Sigmoid colon (tissue), 7 donors: ENCODE measurements at places on chromosomes 5 and 9.
A peak's percentile ranks its signal among the peaks of the same experiment; 100 is the strongest.

- no peak for DNase-seq
- no peaks in the 10 kb centered on the region for H3K27me3 ChIP-seq
Measured at GRCh38 chr5:137933491-137933911, 44.2 kb downstream of the PKD2L2 start.

- H3K4me1 ChIP-seq: peaks cover 8% of the 10 kb centered on the region
- H3K4me3 ChIP-seq: no peak overlapping the region
- no peaks in the 10 kb centered on the region for H3K27me3 ChIP-seq
- DNase-seq: peak; percentile 70
- H3K27ac ChIP-seq: peak overlapping the region; percentile 64
- no peaks in the 10 kb centered on the region for H3K36me3 ChIP-seq
Measured at GRCh38 chr5:113246361-113246870, 188.4 kb downstream of the TSSK1B start.

DNA sequence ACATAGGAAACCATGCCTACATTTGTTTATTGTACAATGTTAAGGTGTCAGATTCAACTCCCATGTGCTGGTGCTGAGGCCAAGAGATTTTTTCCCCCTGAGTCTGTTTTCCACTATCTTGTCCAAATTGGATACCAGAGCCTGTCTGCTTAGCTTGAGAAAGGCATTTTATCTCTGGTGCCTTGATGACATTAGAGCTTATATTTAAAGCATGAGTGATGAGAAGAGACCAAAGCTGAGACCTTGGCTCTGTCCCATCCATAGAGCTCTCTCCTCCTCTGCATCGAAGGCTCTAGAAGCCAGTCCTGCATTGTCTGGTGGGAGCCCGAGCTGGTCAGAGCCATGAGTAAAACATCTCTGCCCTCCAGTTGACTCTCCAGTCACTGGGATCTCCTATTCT lies 10.4 kb upstream of the PPP2CA start:
- H3K36me3 ChIP-seq: no peaks in the 10 kb centered on the region
- DNase-seq: no peak
- H3K27me3 ChIP-seq: no peaks in the 10 kb centered on the region
- peaks cover 22% of the 10 kb centered on the region for H3K4me1 ChIP-seq
- no peak overlapping the region for H3K4me3 ChIP-seq

- H3K27ac ChIP-seq: no peak overlapping the region
- H3K27me3 ChIP-seq: no peaks in the 10 kb centered on the region
Measured at GRCh38 chr5:160635046-160635445, 213.4 kb downstream of the PTTG1 start.

DNA sequence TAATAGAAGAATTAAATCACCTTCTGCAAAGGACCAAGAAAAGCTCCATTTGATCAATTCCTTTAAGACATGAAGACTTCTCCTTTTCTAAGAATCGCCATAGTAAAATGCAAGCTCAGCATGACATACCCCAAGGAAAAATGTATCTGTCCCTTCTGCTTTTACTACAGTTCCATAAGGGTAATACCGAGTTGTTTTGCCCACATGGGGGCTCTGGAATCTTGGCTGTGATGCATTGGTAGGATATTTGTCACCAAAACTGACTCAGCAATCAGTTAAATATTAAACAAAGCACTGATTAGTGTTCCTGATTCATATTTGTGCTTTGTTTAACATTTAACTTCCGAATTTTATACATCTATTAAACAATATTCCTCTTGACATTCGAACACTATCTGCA lies 24.3 kb upstream of the KCNIP1 start:
- no peaks in the 10 kb centered on the region for H3K36me3 ChIP-seq
- no peaks in the 10 kb centered on the region for H3K27me3 ChIP-seq
- no peak overlapping the region for H3K4me3 ChIP-seq
- no peak overlapping the region for H3K27ac ChIP-seq

DNA sequence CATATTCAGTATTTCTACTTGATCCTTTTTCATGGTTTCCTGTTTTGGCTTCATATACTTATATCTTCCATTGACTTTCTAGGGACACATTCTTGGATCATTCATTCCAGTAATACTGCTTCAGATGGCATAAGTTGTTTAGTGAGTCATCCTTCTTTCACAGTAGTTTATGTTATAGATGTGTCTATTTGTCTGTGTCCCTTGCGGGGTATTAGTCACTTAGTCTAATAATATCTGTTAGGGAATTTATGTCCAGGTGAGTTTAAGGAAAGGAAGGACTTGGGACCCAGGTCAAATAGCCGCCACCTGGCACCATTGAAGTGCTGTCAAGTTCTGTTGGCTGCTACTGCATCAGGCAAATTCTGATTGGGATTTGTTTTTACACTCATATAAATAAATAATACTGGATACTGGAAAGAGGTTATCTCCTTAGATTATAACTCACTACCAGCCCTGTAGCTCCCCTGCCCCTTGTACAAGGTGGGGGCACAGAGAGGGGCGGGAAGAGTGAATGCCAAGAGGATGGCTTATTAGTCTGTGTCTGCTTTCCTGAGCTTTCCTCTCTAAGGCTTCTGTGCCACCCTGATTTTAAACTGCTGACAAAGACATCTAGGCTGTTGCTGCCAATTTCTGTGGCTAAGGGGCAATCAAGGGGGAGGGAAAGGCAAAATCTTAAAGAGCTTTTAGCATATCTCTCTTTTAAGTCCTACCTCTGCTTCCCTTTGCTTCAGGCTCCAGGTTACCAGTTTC lies 64.9 kb downstream of the CDC42SE2 start:
- H3K36me3 ChIP-seq: no peaks in the 10 kb centered on the region
- H3K27me3 ChIP-seq: no peaks in the 10 kb centered on the region
- no peak overlapping the region for H3K27ac ChIP-seq
- no peak for DNase-seq

DNA sequence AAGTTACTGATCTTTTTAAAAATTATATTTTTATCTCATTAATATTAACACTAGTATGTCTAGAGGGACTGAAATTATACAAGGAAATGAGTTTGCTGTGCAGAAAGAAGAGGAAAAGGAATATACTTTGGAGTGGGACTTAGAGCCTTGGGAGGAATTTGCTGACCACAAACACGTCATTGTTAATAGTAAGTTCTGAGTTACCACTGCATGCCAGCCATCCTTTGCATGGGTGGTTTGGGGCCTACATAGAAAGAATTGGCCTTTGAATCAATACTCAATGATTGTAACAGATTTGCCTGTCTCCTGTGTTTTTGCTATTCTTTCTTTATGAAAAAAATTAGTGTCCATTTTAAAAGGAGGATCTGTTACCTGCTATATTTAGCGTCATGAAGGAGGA lies 232.6 kb upstream of the TNC start:
- no peak overlapping the region for H3K27ac ChIP-seq
- H3K4me1 ChIP-seq: no peaks in the 10 kb centered on the region
- H3K4me3 ChIP-seq: no peak overlapping the region
- DNase-seq: no peak
- H3K27me3 ChIP-seq: no peaks in the 10 kb centered on the region

GRCh38 chr5:127960270-127960691 lies 123.3 kb upstream of the SLC12A2 start:
- H3K27me3 ChIP-seq: no peaks in the 10 kb centered on the region
- peaks cover 51% of the 10 kb centered on the region for H3K4me1 ChIP-seq
- H3K36me3 ChIP-seq: no peaks in the 10 kb centered on the region
- H3K4me3 ChIP-seq: no peak overlapping the region

DNA sequence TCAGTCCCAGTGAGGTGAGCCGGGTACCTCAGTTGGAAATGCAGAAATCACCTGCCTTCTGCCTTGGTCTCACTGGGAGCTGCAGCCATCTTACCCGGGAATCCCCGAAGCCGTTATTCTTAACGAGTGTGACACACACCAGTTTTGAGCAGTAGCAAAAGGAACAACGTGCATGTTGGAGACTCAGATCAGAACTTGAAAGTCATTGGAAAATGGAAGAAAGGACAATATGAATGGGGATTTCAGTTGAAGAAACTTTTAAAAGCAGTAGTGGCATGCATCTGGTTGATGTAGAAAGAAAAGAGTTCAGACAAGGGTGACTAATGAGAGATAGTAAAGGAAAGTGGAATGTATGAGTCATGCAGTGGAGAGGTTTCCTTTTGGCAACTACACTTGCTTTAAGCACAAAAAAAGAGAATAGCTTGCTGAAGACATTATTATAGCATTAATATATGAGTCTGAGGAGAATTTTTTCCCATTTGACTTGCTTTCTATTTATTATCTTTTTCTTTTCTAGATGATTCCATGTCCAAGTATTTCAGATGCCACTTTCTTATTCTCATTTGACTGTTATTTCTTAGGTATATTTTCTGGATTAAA lies 44.4 kb upstream of the ANKDD1B start:
- peaks cover 28% of the 10 kb centered on the region for H3K4me1 ChIP-seq
- no peak for DNase-seq
- no peaks in the 10 kb centered on the region for H3K36me3 ChIP-seq
- H3K27ac ChIP-seq: peak overlapping the region; percentile 69
- no peaks in the 10 kb centered on the region for H3K27me3 ChIP-seq
- H3K4me3 ChIP-seq: no peak overlapping the region

DNA sequence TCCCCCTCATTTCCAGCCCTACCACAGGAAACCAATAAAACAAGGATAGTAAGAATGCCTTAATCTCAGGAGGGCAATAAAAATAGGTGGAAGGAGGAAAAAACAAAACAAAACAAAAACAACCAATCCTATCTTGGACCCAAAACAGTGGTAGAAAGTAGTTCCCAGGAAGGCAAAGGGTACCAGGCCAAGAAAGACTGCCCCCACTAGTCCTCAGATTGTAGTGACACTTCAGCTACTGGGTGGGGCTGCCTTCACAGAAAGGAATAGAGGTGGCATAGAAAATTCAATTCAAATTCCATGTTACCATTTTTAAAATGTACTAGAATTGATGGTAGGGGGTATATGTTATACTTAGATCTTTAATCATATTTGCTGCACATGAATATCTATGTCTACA lies 59.3 kb downstream of the DPYSL3 start:
- DNase-seq: no peak
- H3K36me3 ChIP-seq: no peaks in the 10 kb centered on the region
- H3K27ac ChIP-seq: peak overlapping the region; percentile 98
- peaks cover 51% of the 10 kb centered on the region for H3K4me1 ChIP-seq
- peak overlapping the region; percentile 89 for H3K4me3 ChIP-seq

- no peaks in the 10 kb centered on the region for H3K27me3 ChIP-seq
- no peak overlapping the region for H3K4me3 ChIP-seq
- no peak overlapping the region for H3K27ac ChIP-seq
- no peaks in the 10 kb centered on the region for H3K36me3 ChIP-seq
- DNase-seq: no peak
Measured at GRCh38 chr5:84632418-84632817, 247.7 kb upstream of the EDIL3 start.

DNA sequence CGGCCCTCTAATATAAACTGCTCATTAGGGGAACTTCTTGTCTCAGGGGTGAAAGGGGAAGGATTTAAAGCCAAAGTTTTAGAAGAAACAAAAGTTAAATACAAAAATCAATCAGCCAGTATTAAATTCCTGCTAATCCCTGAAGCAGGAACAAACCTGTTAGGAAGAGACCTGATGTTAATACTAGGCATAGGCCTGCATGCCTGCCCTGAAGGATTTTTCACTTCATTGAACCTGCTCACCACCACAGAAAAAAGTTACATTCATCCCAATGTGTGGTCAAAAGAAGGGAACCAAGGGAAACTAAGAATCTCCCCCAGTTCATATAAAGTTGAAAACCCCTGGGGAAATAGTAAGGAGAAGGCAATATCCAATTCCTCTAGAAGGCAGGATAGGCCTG lies 9.4 kb upstream of the RNF180 start:
- H3K27me3 ChIP-seq: no peaks in the 10 kb centered on the region
- no peak for DNase-seq
- no peaks in the 10 kb centered on the region for H3K36me3 ChIP-seq
- no peak overlapping the region for H3K4me3 ChIP-seq

DNA sequence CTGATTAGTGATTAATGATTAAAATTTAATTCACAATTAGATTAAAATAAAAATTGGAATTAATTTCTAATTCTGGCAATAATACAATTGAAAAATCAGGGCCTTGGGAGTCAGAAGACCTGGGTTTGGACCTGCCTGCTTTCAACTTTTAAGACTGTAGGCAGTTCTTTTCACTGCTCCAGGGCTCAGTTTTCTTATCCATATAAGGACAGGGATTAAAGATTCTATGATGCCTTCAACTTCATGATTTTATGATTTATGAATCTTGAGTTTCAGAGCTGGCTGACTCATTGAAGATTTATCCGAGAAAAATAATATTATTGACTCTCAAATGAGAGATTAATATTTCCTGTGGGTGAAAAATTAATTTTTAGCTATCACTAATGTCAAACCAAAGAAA lies 208.6 kb upstream of the ANKH start:
- no peak for DNase-seq
- no peak overlapping the region for H3K4me3 ChIP-seq
- no peaks in the 10 kb centered on the region for H3K36me3 ChIP-seq
- H3K27ac ChIP-seq: no peak overlapping the region
- no peaks in the 10 kb centered on the region for H3K27me3 ChIP-seq

DNA sequence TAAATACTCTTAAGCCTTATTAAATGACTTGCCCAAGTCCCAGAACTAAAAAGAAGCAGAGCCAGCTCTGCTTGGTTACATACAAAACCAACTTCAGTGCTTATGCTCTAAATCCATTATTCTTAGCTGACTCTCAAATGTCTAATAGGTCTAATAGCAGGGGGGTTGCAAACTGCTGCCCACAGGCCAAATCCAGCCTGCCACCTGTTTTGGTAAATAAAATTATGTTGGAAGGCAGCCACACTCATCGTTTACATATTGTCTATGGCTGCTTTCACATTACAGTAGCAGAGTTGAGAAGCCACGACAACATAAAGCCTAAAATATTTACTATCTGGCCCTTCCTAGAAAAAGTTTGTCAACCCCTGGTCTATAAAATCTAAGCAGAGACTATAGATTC lies 69.0 kb downstream of the KLHL3 start:
- no peak for DNase-seq
- H3K4me3 ChIP-seq: no peak overlapping the region
- H3K27ac ChIP-seq: no peak overlapping the region
- H3K36me3 ChIP-seq: no peaks in the 10 kb centered on the region
- H3K4me1 ChIP-seq: no peaks in the 10 kb centered on the region

- H3K4me1 ChIP-seq: no peaks in the 10 kb centered on the region
- DNase-seq: no peak
- H3K27ac ChIP-seq: no peak overlapping the region
- no peaks in the 10 kb centered on the region for H3K27me3 ChIP-seq
Measured at GRCh38 chr5:133034064-133034463, 7.7 kb upstream of the ZCCHC10 start.

- no peaks in the 10 kb centered on the region for H3K4me1 ChIP-seq
- no peaks in the 10 kb centered on the region for H3K36me3 ChIP-seq
- no peak overlapping the region for H3K27ac ChIP-seq
- no peak for DNase-seq
Measured at GRCh38 chr5:44932922-44933585, 124.3 kb downstream of the MRPS30 start.

- DNase-seq: no peak
- no peaks in the 10 kb centered on the region for H3K36me3 ChIP-seq
- peaks cover 6% of the 10 kb centered on the region for H3K27me3 ChIP-seq
- no peak overlapping the region for H3K27ac ChIP-seq
- no peaks in the 10 kb centered on the region for H3K4me1 ChIP-seq
Measured at GRCh38 chr9:93810028-93810971, 144.9 kb downstream of the BARX1 start.

- no peak overlapping the region for H3K27ac ChIP-seq
- no peaks in the 10 kb centered on the region for H3K4me1 ChIP-seq
- no peak overlapping the region for H3K4me3 ChIP-seq
- no peaks in the 10 kb centered on the region for H3K27me3 ChIP-seq
Measured at GRCh38 chr5:69029292-69029691, 64.5 kb upstream of the SLC30A5 start.
